DMS79 (cell line): ENCODE measurements at places on chromosomes 6 and 20.

GRCh38 chr6:137571854-137572253 lies 77.7 kb upstream of the OLIG3 start:
- no peak for DNase-seq

GRCh38 chr6:146265056-146265455 lies 236.2 kb downstream of the GRM1 start:
- no peak for DNase-seq

DNA sequence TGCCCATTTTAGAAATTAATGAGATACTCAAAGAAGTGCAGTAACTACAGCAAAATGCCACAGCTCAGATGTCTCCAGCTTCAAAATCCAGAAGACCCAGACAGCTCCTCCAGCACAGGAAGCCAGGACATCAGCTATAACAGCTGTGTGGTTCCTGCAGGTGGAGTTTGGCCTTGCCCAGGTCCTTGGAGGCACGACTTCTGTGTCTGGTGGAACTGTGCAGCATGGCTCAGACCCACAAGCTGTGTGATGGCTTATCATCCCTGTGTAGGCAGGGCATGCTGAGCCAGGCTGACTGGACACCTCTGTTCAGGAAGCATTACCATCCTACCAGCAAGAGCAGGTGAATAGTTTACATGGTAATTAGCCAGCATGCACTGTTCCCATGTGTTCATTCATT lies 26.5 kb upstream of the CD93 start:
- DNase-seq: no peak

DNA sequence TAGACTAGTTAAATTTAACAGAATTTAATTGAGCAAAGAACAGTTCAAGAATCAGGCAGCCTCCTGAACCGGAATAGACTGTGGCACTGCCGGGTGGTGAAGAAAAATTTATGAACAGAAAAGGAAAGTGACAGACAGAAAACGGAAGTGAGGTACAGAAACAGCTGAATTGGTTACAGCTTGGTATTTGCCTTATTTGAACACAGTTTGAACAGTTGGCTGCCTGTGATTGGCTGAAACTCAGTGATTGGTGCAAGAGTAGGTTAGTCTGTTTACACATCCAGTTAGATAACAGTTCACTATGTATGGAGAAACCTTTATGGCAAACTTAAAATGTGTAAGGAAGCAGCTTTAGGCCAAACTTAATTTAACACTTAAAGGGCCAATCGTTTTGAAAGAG lies 116.0 kb upstream of the CITED2 start:
- DNase-seq: no peak

DNA sequence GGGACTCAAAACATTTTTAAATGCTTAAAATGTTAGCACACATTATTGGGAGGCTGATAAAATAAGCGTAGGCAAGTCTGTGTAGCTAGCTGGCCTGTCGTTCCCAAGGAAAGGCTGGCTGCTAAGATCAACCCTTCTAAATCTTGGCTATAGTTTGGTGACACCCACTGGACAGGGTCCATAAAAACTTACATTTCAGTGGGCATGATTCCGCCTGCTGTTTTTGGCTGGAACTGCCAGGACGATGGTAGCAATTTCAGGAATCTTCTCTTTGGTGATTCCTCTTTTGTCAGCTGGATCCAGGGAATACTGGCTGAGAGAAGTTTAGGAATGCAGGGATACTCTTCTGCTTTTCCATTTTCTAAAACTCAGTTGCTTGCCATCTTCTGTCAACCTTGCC lies 162.2 kb downstream of the NKAIN2 start:
- DNase-seq: no peak

- no peak for DNase-seq
Measured at GRCh38 chr6:132817554-132818403, 3.4 kb downstream of the RPS12 start.

- DNase-seq: no peak
Measured at GRCh38 chr6:78483553-78484197, 383.7 kb upstream of the IRAK1BP1 start.

GRCh38 chr6:161351858-161352257 lies 78.0 kb upstream of the AGPAT4 start:
- no peak for DNase-seq

- no peak for DNase-seq
Measured at GRCh38 chr6:41538556-41539182, 7.5 kb upstream of the FOXP4 start.

GRCh38 chr6:17165383-17165782 lies 63.5 kb downstream of the STMND1 start:
- DNase-seq: no peak

DNA sequence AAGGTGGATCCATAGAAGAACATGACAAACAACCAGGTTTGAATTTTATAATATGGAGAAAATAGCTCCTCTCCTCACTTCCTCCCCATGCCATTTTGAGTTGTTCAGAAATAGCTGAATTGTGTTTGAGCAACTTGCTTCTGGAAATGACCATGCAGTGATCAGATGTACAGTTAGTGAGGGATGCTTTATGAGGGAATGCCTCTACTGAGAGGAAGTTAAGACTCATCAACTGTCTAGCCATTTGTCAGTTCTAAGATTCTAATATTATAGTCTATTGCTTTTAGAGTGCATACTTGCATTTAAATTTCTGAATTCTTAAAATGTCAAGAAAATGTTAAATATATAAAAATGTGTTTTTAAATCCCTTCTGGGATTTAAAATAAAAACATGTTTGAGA lies 3.8 kb downstream of the LAMA2 start:
- no peak for DNase-seq

- DNase-seq: no peak
Measured at GRCh38 chr6:155373276-155373675, 59.0 kb upstream of the TFB1M start.

DNA sequence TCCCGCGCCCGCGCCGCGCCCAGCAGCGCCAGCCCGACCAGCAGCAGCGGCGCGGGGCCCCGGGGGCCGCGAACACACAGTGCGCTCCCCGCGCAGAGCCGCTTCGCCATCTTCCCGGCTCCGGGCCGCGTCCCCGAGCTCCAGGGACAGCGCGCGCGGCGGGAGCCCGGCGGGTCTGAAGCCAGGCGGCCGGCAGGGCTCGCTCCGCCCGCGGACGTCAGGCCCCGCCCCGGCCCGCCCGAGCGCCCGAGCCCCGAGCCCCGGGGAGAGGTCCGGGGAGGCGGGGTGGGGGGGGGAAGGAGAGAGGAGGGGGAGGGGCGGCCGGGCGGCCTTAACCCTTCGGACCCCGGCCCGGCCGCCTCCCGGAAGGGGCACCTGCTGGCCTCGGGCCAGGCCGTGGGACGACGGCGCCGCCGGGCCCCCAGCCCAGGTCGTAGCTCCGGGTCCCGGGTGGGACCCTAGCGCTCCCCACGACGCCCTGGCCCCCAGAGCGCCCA lies at the start of gene LAMA5:
TSS of gene LAMA5 (minus strand) at position 177 of the 497 bp plus-strand sequence. CDS start at position 110, 67 bp downstream.
- DNase-seq: no peak

- no peak for DNase-seq
Measured at GRCh38 chr20:51532577-51533191, 9.8 kb downstream of the NFATC2 start.

DNA sequence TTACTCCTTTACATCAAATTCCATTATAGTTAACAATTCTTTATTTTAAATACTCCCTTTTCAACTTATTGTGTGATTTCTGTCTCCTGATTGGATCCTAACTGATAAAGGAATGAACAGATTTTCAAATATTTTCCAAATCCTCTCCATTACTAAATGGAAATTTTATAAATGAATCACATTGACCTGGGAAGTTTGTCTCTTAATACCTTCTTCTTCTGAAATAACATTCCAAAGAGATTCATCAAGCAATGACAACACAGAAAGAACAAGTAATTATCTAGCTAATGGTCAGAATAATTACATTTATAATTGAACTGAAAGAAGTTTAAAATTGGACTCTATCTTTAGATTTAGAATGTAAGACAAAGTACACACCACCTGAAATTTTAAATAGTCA lies 515.4 kb upstream of the PTCHD4 start:
- DNase-seq: no peak

GRCh38 chr6:38542031-38542430 lies 97.7 kb downstream of the BTBD9 start:
- no peak for DNase-seq

- DNase-seq: no peak
Measured at GRCh38 chr6:15462717-15463525, 199.9 kb downstream of the DTNBP1 start.

- no peak for DNase-seq
Measured at GRCh38 chr6:154539593-154540269, 29.2 kb upstream of the CNKSR3 start.

GRCh38 chr6:36576578-36576977 lies 17.6 kb upstream of the SRSF3 start:
- DNase-seq: no peak

GRCh38 chr6:36028088-36028876 lies 674 bp downstream of the MAPK14 start:
- peak; percentile 9 for DNase-seq

GRCh38 chr6:32627831-32628230 lies 9.4 kb upstream of the HLA-DQA1 start:
- no peak for DNase-seq

DNA sequence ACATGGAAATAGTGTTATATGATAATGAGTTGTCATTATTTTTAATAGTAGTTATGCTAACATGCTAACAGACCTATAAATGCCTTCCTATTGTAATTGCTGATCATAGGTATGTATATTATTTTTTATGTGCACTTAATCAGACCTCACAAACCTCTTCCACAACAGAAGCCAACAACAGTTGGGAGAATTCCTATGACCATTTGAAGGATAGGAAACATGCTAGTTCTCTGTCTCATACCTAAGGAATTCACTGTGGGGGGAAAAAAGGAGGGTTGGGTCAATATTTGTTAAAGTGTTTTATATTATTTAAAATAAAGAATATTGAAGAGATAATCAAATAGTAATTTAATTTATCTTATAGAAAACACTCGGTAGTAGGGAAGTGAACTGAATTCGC lies 990.9 kb downstream of the EPHA7 start:
- no peak for DNase-seq

DNA sequence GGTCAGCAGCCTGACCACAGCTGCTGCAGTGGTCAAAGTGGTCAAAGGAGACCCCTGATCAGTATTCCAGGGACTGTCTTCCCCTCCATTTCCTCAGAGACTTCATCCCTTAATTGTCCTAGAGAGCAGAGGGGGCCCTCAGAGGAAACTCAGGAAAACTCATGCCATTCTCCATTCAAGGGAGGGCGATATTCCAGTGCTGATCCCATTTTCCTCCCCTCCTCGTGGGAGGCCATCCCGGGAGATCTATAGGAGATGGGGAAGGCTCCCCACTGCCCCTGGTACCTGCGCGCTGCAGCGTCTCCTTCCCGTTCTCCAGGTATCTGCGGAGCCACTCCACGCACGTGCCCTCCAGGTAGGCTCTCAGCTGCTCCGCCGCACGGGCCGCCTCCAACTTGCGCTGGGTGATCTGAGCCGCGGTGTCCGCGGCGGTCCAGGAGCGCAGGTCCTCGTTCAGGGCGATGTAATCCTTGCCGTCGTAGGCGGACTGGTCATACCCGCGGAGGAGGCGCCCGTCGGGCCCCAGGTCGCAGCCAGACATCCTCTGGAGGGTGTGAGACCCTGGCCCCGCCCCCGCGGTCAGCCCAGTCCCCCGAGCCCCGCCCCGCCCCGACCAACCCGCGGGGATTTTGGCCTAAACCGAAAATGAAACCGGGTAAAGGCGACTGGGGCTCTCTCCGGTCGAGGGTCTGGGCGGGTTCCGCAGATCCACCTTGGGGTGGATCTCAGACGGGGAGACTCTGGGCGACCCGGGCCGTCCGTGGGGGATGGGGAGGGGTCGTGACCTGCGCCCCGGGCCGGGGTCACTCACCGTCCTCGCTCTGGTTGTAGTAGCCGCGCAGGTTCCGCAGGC lies 878 bp downstream of the HLA-C start:
- DNase-seq: no peak

- no peak for DNase-seq
Measured at GRCh38 chr6:13480631-13481501, 6.5 kb downstream of the GFOD1 start.

DNA sequence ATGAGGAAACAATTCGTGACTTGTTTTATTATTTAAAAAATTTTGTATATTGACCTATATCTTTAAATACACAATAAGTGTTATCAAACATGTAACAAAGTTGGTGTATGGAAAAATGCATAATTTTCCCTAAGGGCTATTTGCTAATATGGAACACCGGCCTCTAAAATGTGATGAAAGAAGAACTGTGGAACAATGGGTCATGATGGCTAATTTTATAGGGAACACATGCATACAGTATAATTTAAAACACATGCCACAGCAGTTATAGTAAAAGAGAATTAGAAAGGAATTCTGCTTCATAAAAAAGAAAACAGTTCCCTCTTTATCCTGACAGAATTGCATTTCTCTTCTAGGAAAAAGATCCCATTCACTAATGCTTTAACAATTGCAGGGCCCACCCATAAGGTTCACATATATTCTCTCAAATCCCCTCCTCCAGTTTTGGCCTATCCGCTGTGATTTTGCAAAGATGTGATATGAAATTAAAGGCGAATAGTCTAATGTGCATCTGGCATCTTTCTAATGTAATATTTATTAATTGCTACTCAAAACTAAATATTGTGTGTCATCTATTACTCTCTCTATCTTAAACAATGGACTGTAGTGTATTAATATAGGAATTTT lies 628.1 kb upstream of the CITED2 start:
- no peak for DNase-seq

DNA sequence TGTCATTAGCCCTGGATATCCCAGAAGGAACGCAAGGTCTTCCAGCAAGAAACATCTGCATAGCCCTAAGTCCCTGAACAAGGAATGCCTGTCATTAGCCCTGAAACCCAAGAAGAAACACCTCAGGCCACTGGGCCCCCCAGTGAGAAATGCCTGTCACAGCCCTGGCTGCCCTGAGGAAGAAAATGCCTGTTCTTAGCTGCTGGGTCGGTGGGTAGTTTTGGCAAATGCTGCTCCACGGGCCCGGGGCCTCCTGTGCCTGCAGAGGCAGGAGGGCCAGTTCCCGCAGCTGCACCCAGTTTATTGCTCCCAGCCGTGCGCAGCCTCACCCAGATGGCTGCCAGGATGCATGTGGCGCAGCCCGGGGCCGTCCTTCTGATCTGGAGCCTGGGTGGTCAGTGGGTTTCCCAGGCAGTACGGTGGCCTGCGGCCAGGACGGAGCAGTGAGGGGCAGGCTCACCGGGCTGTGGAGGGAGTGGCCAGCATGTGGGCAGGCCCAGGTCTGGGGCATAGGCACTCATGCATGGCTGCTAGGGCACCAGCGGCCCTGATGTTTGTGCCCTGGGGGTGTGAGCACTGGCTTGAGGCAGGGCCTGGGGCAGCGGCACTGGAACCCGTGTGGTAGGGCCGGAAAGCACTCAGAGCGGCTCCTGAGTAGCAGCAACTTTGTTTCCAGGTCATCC lies 219.0 kb downstream of the ERMARD start:
- DNase-seq: no peak

- no peak for DNase-seq
Measured at GRCh38 chr20:59723108-59723500, 118.8 kb downstream of the PHACTR3 start.

- DNase-seq: no peak
Measured at GRCh38 chr6:36350082-36350481, 13.4 kb upstream of the BNIP5 start.
